Vagina (tissue), 2 donors: ENCODE measurements at places on chromosomes 6 and 20.

DNA sequence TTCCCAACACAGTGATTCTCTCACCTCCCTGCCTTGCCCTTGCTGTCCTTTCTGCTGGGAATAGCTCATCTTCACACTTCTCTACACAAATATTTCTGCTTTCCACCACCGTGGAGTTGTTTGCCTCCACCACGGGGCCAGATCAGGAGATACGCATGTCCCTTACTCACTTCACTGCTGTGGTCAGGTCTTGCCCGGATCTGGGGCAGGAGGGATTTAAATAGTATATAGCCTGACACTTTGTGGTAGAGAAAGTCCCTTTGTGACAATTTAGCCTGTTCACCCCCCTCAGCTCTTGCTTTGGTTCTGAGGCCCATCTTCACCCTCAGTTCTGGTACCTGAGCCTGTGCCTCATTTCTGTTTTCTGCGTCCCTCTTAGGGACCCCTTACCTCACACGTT is 92.6 kb upstream of the PREP start:
- DNase-seq, result no peak

GRCh38 chr6:24205020-24205492 is 79.0 kb downstream of the NRSN1 start:
- DNase-seq, result no peak

DNA sequence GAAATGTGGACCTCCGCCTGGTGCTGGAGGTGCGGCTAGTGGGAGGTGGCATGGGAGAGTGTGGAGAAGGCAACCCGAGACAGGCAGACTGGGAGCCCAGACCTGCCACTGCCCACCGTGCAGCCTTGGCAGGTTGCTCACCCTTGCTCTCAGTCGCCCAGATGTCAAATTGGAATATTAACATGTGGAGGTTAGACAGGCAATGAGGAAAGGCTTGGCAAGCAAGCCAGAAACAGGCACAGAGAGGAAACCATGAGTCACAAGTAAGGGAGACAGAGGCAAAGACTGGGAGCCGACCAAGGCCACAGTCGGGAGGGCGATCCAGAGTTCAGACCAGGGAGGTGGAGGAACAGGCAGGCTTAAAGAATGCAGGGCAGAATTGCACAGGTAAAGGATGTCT is 178.2 kb downstream of the FOXC1 start:
- no peak for DNase-seq

- DNase-seq, result no peak
These were observed 310.4 kb downstream of the PHF3 start for GRCh38 chr6:63945987-63946386.

- DNase-seq, result no peak
These were observed 97.6 kb downstream of the FAM50B start for GRCh38 chr6:3946778-3947177.

- DNase-seq, result no peak
These were observed 111.0 kb downstream of the EDN1 start for GRCh38 chr6:12401200-12401599.

DNA sequence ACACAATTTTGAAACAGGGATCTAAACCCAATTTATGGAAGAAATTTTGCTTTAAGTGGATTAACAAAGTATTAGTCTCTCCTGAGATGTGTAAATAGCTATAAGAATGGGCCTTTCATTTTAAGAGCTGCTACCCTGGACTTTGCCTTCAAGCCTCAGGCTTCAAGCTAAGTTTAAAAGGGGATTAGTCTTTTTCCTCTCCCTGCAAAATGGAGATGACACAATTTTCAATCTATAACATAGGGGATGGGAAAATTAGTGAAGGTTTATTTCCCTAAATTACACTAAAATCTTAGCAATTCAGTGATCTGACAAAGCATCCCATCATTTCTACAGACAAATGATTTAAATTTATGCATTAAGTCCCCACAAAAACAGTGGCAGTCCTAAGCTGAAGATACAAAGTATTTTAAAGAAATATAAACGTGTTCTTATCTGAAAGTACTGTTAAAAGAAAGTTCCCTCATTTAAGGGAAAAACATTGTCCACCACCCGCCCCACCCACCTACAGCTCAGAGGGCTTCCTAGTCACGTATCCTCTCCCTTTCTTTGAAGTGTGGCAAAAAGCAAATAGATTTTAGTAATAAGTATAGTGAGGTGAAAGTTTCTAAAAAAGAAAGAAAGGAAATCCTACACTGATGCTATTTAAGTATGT is 14.5 kb downstream of the ARHGAP18 start:
- no peak for DNase-seq

DNA sequence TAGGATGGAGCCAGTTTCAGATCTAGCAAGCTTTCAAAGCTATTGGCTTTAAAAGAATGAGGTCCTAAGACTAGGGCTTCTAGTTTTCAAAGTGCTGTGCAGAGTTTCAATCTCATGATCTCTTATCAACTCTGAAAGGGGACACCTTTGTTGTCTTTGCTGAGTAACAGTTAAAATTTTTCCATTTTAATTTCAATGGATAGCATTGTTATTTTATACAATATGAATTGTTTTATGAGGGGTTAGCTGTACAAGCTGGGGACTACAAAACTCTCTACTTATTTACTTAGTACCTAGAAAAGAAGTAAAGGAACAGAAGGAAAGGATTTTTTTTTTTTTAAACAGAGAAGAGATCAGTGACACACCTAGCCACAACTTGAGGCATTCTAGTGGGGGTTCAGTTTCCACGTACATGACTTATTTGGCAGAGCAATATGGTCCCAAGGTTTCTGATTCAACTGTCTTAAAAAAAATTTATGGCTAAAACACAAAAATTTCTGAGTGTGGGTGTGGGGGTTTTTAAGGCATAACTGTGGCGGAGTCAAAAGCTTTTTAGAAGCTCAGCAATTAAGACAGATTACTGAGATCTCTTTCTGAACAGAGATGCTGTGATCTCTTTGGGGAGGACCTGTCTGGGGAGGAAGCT is 46.1 kb upstream of the JAG1 start:
- no peak for DNase-seq

GRCh38 chr6:41589636-41590622 is 43.7 kb downstream of the FOXP4 start:
- no peak for DNase-seq
